ENCODE measurements at places on chromosomes 2 and 18. TPM values are rescaled to one million over a fixed set of nuclear protein-coding genes. Genes with fewer than 3 reads are reported as not detected.

GRCh38 chr2:230932556-230933511 lies 7.8 kb upstream of the GPR55 start:
- peaks cover 20% of the 10 kb centered on the region for H3K27me3 ChIP-seq
- DNase-seq: no peak
- H3K27ac ChIP-seq: no peak overlapping the region
- H3K36me3 ChIP-seq: no peaks in the 10 kb centered on the region
- H3K4me1 ChIP-seq: peaks cover 4% of the 10 kb centered on the region
- no peak overlapping the region for H3K4me3 ChIP-seq

- H3K4me3 ChIP-seq: no peak overlapping the region
- H3K4me1 ChIP-seq: peaks cover 1% of the 10 kb centered on the region
- DNase-seq: no peak
Observed at GRCh38 chr2:178205853-178206521, 11.7 kb downstream of the OSBPL6 start.

- H3K4me3 ChIP-seq: no peak overlapping the region
- no peak for DNase-seq
- H3K27me3 ChIP-seq: no peaks in the 10 kb centered on the region
- no peak overlapping the region for H3K27ac ChIP-seq
- no peaks in the 10 kb centered on the region for H3K4me1 ChIP-seq
Observed at GRCh38 chr18:57677262-57678211, 55.9 kb upstream of the NARS1 start.

DNA sequence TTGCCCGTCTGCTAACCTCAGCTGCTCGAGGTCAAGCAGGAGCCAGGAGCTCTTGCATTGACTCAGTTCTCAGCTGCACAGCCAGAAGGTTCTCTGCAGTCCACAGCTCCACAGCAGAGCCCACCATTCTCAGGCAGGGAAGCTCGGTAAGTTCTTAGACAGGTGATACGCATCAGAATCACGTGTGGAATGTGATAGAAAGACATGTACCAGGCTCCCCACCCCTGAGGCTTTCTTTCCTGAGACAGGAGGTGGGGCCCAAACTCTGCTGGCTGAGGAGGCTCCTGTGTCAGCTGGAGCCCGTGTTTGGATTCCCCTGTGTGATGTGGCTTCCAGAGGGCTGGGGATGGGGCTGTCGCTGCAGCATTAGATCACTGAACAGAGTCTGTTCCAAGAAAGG lies 28.0 kb downstream of the DIPK1C start:
- no peak overlapping the region for H3K4me3 ChIP-seq
- H3K4me1 ChIP-seq: no peaks in the 10 kb centered on the region
- no peak for DNase-seq
- peaks cover 16% of the 10 kb centered on the region for H3K27me3 ChIP-seq

DNA sequence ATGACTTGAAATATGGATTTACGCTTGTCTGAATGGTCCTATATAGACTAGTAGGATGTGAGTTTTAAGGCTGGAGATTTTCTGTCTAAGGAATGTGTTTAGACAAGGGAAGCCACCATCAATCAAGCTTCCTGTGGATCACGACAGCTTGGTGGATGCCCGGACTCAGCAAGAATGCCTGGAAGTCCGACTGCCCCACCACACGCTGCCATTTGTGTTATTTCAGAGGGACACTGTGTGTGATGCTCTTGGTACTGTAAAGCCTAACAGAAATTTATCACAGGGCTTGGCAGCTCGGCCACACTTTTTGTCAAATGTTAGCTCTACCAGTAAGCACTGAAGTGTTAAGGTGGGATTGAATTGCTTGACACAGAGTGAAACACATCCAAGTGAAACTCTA lies 127.1 kb upstream of the CDH7 start:
- H3K4me3 ChIP-seq: no peak overlapping the region
- no peak overlapping the region for H3K27ac ChIP-seq
- H3K4me1 ChIP-seq: no peaks in the 10 kb centered on the region
- H3K36me3 ChIP-seq: no peaks in the 10 kb centered on the region
- no peak for DNase-seq

GRCh38 chr2:64727843-64728463 lies 74.2 kb upstream of the SERTAD2 start:
- no peaks in the 10 kb centered on the region for H3K27me3 ChIP-seq
- peaks cover 65% of the 10 kb centered on the region for H3K4me1 ChIP-seq
- peak overlapping the region; percentile 89 for H3K27ac ChIP-seq

DNA sequence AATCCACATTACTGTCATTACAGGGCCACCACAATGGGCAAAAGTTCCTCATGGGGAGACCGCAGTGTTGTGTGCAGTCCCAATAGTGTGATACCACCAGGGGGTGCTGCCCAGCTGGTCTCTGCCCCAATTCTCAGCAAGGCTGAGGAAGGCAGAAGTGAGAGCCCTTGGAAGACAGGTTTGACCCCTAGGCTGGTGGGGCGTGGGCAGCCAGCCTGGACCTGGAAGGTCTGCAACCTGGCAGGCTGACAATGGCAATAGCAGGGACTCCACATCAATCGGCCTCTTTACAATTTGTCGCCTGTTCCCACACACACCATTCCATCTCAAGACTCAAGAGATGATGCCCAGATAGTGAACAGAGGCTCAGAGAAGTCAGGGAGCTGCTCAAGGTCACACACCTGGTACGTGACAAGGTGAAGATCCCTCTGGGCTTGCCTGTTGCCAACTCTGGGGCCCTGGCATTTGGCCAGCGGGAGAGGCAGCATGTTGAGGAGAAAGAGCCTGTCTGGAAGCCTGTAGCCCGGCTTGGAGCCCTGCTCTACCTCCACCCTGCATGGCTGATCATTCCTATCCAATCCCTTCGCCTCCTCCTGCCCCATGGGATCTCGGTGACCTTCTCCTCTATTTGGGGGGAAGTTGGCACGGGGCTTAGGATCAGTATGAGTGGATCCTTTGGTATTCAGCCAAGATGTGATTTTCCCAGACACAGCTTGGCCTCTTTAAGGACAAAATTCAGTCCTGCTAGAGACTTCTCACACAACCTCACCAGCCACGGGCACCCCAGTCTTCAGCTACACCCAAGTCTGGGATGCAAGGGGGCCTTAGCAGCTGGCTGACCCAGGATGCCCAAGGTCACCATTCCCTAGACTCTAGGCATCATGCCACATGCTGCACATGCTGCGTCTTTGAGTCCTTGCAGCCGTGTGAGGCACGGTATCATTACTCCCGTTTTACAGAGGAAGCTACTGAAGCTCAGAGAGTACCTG lies 2.9 kb upstream of the ATOH8 start:
- H3K4me1 ChIP-seq: peaks cover 14% of the 10 kb centered on the region
- H3K36me3 ChIP-seq: no peaks in the 10 kb centered on the region
- peak; percentile 35 for DNase-seq
- H3K27me3 ChIP-seq: peaks cover 80% of the 10 kb centered on the region

- DNase-seq: no peak
- no peaks in the 10 kb centered on the region for H3K36me3 ChIP-seq
- H3K27ac ChIP-seq: no peak overlapping the region
- no peaks in the 10 kb centered on the region for H3K4me1 ChIP-seq
- no peaks in the 10 kb centered on the region for H3K27me3 ChIP-seq
Observed at GRCh38 chr18:46421973-46422551, 235.0 kb downstream of the LOXHD1 start.

GRCh38 chr2:48287976-48288375 lies 242.0 kb upstream of the STON1 start:
- peaks cover 4% of the 10 kb centered on the region for H3K27me3 ChIP-seq
- no peak overlapping the region for H3K27ac ChIP-seq
- H3K4me1 ChIP-seq: peaks cover 6% of the 10 kb centered on the region
- H3K4me3 ChIP-seq: no peak overlapping the region

- H3K27ac ChIP-seq: no peak overlapping the region
- peaks cover 12% of the 10 kb centered on the region for H3K4me1 ChIP-seq
- no peak for DNase-seq
Observed at GRCh38 chr2:9815076-9815475, 28.2 kb upstream of the TAF1B start.

- no peaks in the 10 kb centered on the region for H3K36me3 ChIP-seq
- no peaks in the 10 kb centered on the region for H3K4me1 ChIP-seq
- H3K27me3 ChIP-seq: peaks cover 13% of the 10 kb centered on the region
- H3K27ac ChIP-seq: no peak overlapping the region
Observed at GRCh38 chr2:120520929-120521912, 175.3 kb downstream of the INHBB start.

DNA sequence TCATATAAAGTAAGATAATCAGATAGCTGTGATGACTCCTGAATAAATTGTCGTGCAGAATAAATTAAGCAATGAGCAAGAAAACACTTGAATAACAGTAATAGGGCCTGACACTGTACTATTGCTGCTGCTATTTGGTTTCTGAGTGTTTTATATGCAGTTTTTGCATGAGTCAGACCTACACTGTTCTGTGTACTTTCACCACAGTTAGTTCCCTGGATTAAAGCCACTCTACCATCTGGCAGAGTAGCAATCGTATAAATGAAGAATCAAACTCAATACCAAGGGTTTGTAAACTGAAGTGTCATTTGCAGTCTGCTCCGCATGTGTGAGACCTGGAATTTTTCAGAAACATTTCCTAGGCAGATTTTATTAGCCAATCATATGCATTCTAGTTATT lies 398.6 kb upstream of the CDH7 start:
- H3K36me3 ChIP-seq: no peaks in the 10 kb centered on the region
- H3K4me3 ChIP-seq: no peak overlapping the region
- DNase-seq: no peak
- H3K27ac ChIP-seq: no peak overlapping the region

DNA sequence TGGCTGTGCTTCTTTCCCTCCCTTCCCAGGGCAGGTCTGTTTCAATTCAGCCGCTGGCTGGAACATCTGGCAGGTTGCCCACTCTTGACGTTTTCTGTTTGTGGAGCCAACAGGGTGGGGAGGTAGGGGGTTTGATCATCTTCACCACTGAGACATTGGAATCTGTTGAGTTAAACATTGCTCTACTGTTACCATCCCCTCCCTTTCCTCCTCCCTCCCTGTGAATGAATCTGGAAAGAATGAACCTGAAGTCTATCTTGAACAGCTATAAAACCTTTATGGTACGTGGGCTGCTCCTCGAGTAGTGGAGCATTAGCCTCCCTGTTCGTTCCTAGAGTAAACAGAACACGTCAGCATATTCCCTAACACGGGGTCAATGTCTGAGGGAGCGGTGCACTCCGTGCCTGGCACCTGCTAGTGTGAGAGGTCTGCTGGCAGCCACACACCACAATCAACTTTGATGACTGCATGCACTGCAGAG lies 249.9 kb upstream of the RBBP8 start:
- no peak overlapping the region for H3K4me3 ChIP-seq
- H3K27ac ChIP-seq: no peak overlapping the region
- H3K27me3 ChIP-seq: no peaks in the 10 kb centered on the region
- no peaks in the 10 kb centered on the region for H3K4me1 ChIP-seq
- H3K36me3 ChIP-seq: no peaks in the 10 kb centered on the region

GRCh38 chr18:56799756-56800155 lies 148.6 kb downstream of the WDR7 start:
- no peak overlapping the region for H3K27ac ChIP-seq
- no peaks in the 10 kb centered on the region for H3K27me3 ChIP-seq
- no peak for DNase-seq
- peaks cover 3% of the 10 kb centered on the region for H3K36me3 ChIP-seq
- H3K4me3 ChIP-seq: no peak overlapping the region

- no peaks in the 10 kb centered on the region for H3K27me3 ChIP-seq
- H3K36me3 ChIP-seq: peaks cover 8% of the 10 kb centered on the region
- peaks cover 51% of the 10 kb centered on the region for H3K4me1 ChIP-seq
- peak; percentile 69 for DNase-seq
Observed at GRCh38 chr2:54558188-54559005, 102.3 kb downstream of the SPTBN1 start.

DNA sequence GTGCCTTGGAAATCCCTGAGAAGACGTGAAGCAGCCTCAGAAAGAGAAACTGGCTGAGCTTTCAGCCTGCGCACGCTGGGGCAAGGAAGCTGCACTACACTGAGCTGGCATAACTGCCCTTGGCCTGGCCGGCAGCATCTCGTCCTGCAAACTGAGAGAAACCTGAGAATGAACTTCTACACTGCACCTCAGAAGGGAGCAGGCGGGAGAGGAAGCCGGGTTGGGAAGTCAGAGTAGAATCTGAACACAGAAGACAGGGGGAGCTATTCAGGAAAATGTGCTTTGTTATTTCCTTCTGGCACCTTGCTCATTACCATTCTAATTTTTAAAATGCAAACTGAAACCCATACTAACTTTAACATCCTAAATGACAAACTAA lies 70.9 kb downstream of the ZEB2 start:
- no peak for DNase-seq
- H3K27ac ChIP-seq: no peak overlapping the region
- H3K4me3 ChIP-seq: no peak overlapping the region
- H3K36me3 ChIP-seq: peaks cover 44% of the 10 kb centered on the region
- H3K4me1 ChIP-seq: peaks cover 42% of the 10 kb centered on the region

DNA sequence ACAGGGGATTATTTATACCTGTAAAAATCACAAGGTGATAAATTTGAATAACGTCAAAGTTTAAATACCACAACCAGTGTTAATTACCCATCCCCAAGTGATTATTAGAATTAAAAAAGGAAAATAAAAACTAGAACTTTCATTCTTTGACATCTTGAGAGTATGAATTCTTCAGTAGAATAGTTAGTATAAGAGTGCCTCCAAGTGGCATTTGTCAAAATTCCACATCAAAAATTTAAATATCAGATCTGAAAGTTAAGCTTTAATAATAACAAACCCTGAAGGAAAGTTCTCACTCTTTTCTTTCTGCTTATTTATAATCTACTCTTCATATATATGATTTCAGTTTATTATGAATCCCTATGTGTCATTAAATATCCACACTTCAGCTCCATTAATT lies 273.7 kb upstream of the KYNU start:
- DNase-seq: no peak
- H3K4me3 ChIP-seq: no peak overlapping the region
- no peaks in the 10 kb centered on the region for H3K36me3 ChIP-seq
- H3K4me1 ChIP-seq: no peaks in the 10 kb centered on the region

GRCh38 chr18:8322486-8322885 lies 286.8 kb upstream of the RAB12 start:
- H3K4me1 ChIP-seq: no peaks in the 10 kb centered on the region
- H3K27me3 ChIP-seq: no peaks in the 10 kb centered on the region
- H3K4me3 ChIP-seq: no peak overlapping the region
- no peaks in the 10 kb centered on the region for H3K36me3 ChIP-seq
- DNase-seq: no peak
- no peak overlapping the region for H3K27ac ChIP-seq

- H3K27ac ChIP-seq: no peak overlapping the region
- no peaks in the 10 kb centered on the region for H3K27me3 ChIP-seq
- no peaks in the 10 kb centered on the region for H3K36me3 ChIP-seq
- H3K4me1 ChIP-seq: peaks cover 2% of the 10 kb centered on the region
Observed at GRCh38 chr18:4017480-4017879, 437.6 kb downstream of the DLGAP1 start.

Gene ERMN
- 1.9 TPM for total RNA-seq

Gene PLEK
- total RNA-seq: 0.48 TPM

Gene NEU2
- total RNA-seq: not detected

Gene LONRF2
- total RNA-seq: 0.21 TPM

Gene LIPG
- total RNA-seq: 0.59 TPM

Gene CMPK2
- 2.8 TPM for total RNA-seq

Gene RBKS
- 1.8 TPM for total RNA-seq

Gene IL1R1
- 0.52 TPM for total RNA-seq
